ENCODE measurements at places on chromosomes 2 and 18. TPM values are rescaled to one million over a fixed set of nuclear protein-coding genes. Genes with fewer than 3 reads are reported as not detected.

DNA sequence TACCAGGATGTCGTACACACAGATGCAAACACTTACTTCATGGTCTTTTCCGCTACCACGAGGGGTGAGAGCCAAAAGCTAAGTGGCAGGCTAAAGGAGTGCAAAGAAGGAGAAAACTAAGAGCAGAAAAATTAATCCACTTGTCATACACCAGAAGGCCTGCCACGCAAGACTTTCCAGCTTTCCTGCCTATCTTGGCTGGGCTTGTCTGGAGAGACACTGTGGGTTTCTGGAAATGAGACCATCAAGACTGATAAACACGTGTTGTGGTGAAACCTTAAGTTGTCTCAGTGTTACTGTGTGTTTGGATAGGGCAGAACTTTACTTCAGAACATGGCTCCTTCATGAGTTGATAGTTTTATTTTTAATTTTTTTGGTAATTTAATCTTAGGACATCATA lies 175.6 kb downstream of the FMNL2 start:
- H3K4me3 ChIP-seq = no peak overlapping the region
- H3K27ac ChIP-seq = no peak overlapping the region
- no peaks in the 10 kb centered on the region for H3K36me3 ChIP-seq
- DNase-seq = no peak
- H3K27me3 ChIP-seq = no peaks in the 10 kb centered on the region

- DNase-seq = no peak
- H3K27ac ChIP-seq = no peak overlapping the region
- H3K4me1 ChIP-seq = no peaks in the 10 kb centered on the region
- H3K4me3 ChIP-seq = no peak overlapping the region
- no peaks in the 10 kb centered on the region for H3K27me3 ChIP-seq
These were observed 16.0 kb downstream of the LINC00305 start for GRCh38 chr18:64132871-64133270.

DNA sequence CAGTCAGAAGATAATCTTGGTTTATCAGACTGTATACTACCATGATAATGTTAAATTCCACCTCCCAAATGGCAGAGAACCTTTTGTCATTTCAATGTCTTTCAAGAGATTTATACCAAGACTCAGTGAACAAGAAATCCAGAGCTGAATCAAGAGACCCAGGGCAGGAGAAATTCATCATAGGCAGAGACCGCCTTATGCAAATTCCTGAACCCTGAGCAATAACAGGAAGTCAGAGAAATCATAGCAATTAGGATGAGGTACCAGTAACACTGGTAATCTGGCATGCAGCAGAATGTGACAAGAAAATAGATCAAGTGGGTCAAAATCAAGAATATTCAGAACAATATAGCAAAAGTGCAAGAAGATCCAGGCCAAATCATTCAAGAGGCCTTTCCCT lies 412.4 kb upstream of the LRATD1 start:
- no peaks in the 10 kb centered on the region for H3K36me3 ChIP-seq
- no peak overlapping the region for H3K4me3 ChIP-seq
- H3K27ac ChIP-seq = no peak overlapping the region
- no peaks in the 10 kb centered on the region for H3K4me1 ChIP-seq
- DNase-seq = no peak

GRCh38 chr18:74081966-74082741 lies 65.5 kb downstream of the FBXO15 start:
- H3K4me3 ChIP-seq = no peak overlapping the region
- H3K27ac ChIP-seq = no peak overlapping the region
- DNase-seq = no peak
- no peaks in the 10 kb centered on the region for H3K36me3 ChIP-seq

DNA sequence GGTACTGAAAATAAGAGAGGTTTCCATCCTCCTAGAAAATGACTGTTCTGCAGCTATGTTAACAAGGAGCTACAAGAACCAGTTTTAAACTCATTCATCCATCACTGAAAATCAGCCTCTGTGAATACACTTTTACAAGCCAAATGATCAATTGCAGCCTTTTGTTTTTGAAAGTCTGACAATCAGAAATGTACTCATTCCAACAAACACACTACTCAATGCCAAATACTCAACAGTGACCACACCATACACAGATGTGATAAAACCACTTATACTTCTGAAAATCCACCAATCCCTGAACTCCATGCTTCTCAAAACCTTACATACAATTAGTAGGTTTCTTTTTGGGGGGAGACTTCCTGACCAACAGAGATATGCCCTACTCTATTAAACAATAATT lies 663.9 kb upstream of the CHAC2 start:
- H3K36me3 ChIP-seq = no peaks in the 10 kb centered on the region
- peaks cover 4% of the 10 kb centered on the region for H3K4me1 ChIP-seq
- DNase-seq = no peak
- no peak overlapping the region for H3K4me3 ChIP-seq

- no peaks in the 10 kb centered on the region for H3K36me3 ChIP-seq
- no peak overlapping the region for H3K4me3 ChIP-seq
- no peak for DNase-seq
These were observed 105.8 kb upstream of the TTN start for GRCh38 chr2:178913049-178913441.

DNA sequence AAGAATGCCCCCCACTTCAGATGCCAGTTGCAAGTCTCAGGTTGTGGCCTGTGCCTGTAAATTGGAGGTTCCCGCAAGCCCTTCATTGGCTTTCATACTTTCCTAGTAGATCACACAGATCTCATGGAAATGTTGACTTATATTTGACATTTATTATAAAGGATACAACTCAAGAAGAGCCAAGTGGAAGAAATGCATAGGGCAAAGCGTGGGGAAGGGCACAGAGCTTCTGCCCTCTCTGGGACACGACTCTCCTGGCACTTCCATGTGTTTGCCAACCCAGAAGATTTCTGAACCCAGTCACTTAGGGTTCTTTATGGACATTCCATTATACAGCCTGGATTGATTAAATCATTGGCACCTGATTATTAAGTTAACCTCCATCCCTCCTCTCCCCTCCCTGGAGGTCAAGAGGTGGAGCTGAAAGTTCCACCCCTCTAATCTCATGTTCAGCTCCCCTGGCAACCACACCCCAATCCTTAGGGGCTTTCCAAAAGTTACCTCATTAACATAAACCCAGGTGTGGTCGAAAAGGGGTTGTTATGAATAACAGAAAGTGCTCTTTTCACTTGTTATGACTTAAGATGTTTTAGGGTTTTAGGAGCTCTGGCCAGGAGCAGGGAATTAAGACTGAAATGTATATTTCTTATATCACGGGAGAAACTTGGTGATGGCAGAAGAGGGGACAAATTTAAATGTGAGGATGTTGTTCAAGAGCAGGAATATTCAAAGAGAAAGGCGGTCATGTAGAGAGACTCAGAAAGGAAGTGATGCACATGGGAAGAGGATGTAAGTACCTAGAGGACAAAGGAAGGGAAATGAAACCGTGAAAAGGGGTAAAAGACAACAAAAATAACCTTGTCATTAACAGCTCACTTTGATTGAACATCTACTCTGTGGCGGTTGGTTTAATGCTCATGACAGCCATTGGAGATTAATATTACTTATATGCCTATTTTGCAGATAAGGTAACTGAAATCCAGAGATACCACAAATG lies 31.8 kb downstream of the SP100 start:
- no peak overlapping the region for H3K27ac ChIP-seq
- no peak overlapping the region for H3K4me3 ChIP-seq
- H3K36me3 ChIP-seq = peaks cover 38% of the 10 kb centered on the region
- H3K4me1 ChIP-seq = no peaks in the 10 kb centered on the region
- DNase-seq = no peak

DNA sequence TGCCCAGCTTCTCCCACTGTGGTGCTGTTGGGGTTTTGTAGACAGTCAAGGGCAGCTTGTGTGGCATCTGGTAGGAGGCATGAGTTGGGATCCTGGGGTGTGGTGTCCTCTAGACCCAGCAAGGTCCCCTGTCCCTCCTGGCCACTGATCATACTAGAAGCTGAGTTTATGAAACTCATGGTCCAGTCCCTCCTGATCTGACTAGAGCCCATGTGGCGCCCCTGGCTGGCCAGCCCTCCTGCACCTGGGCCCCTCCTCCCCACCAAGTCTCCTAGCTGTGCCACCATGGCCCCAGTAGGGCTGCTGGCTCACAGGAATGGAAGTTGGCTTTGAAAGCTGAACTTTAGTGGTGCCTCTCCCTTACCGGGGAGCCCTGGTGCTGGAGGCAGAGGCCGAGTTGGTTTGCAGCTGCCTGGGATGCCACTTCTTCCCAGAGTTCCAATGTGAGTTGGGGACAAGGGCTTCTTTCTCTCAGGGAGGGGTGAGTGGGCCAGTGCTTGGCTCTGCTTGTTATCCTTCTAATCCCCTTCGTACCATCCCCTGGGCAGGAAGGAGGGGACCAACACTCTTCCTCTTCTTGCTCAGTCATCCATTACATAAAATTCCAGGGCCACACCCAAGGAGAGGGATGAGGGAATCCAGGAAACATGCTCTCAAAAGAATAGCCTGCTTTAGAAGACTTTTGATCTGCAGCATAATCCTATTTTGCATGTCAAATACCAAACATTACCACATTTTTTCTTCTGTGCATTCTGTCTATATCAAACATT lies 37.5 kb upstream of the HAAO start:
- H3K4me1 ChIP-seq = peaks cover 16% of the 10 kb centered on the region
- H3K36me3 ChIP-seq = no peaks in the 10 kb centered on the region
- no peak for DNase-seq
- no peaks in the 10 kb centered on the region for H3K27me3 ChIP-seq

GRCh38 chr2:176096986-176097819 lies 2.4 kb upstream of the HOXD12 start:
- peaks cover 36% of the 10 kb centered on the region for H3K4me1 ChIP-seq
- H3K27ac ChIP-seq = no peak overlapping the region
- DNase-seq = peak; percentile 53

GRCh38 chr18:67514901-67515540 lies 1.5 kb downstream of the DSEL start:
- peaks cover 6% of the 10 kb centered on the region for H3K4me1 ChIP-seq

GRCh38 chr2:99878581-99879350 lies 263.6 kb downstream of the AFF3 start:
- DNase-seq = no peak
- H3K36me3 ChIP-seq = no peaks in the 10 kb centered on the region
- no peak overlapping the region for H3K27ac ChIP-seq
- H3K4me1 ChIP-seq = peaks cover 42% of the 10 kb centered on the region

- DNase-seq = peak; percentile 36
- no peaks in the 10 kb centered on the region for H3K36me3 ChIP-seq
- peaks cover 39% of the 10 kb centered on the region for H3K4me1 ChIP-seq
- H3K27ac ChIP-seq = no peak overlapping the region
- no peak overlapping the region for H3K4me3 ChIP-seq
These were observed 1.5 kb downstream of the KANSL3 start for GRCh38 chr2:96636551-96637171.

- H3K4me3 ChIP-seq = no peak overlapping the region
- no peak overlapping the region for H3K27ac ChIP-seq
- H3K4me1 ChIP-seq = no peaks in the 10 kb centered on the region
- DNase-seq = no peak
- H3K36me3 ChIP-seq = no peaks in the 10 kb centered on the region
- no peaks in the 10 kb centered on the region for H3K27me3 ChIP-seq
These were observed 29.8 kb downstream of the TMEM200C start for GRCh38 chr18:5865521-5865920.

GRCh38 chr2:240810621-240811020 lies 9.4 kb downstream of the KIF1A start:
- H3K27me3 ChIP-seq = no peaks in the 10 kb centered on the region
- no peaks in the 10 kb centered on the region for H3K4me1 ChIP-seq
- no peak for DNase-seq
- H3K4me3 ChIP-seq = no peak overlapping the region
- no peak overlapping the region for H3K27ac ChIP-seq
- H3K36me3 ChIP-seq = no peaks in the 10 kb centered on the region

GRCh38 chr2:215915441-215915840 lies 97.9 kb downstream of the MREG start:
- no peaks in the 10 kb centered on the region for H3K4me1 ChIP-seq
- no peak for DNase-seq
- no peak overlapping the region for H3K27ac ChIP-seq
- H3K4me3 ChIP-seq = no peak overlapping the region
- H3K36me3 ChIP-seq = no peaks in the 10 kb centered on the region

GRCh38 chr18:74493689-74494088 lies 2.5 kb upstream of the CNDP2 start:
- H3K27me3 ChIP-seq = no peaks in the 10 kb centered on the region
- H3K4me3 ChIP-seq = no peak overlapping the region
- DNase-seq = peak; percentile 48
- H3K36me3 ChIP-seq = no peaks in the 10 kb centered on the region
- peaks cover 17% of the 10 kb centered on the region for H3K4me1 ChIP-seq

GRCh38 chr2:221323513-221323912 lies 248.6 kb downstream of the EPHA4 start:
- H3K27me3 ChIP-seq = no peaks in the 10 kb centered on the region
- peaks cover 3% of the 10 kb centered on the region for H3K4me1 ChIP-seq
- DNase-seq = no peak

GRCh38 chr2:136486115-136486514 lies 279.2 kb upstream of the THSD7B start:
- no peak overlapping the region for H3K4me3 ChIP-seq
- no peaks in the 10 kb centered on the region for H3K36me3 ChIP-seq
- no peak overlapping the region for H3K27ac ChIP-seq
- H3K4me1 ChIP-seq = no peaks in the 10 kb centered on the region
- H3K27me3 ChIP-seq = no peaks in the 10 kb centered on the region

DNA sequence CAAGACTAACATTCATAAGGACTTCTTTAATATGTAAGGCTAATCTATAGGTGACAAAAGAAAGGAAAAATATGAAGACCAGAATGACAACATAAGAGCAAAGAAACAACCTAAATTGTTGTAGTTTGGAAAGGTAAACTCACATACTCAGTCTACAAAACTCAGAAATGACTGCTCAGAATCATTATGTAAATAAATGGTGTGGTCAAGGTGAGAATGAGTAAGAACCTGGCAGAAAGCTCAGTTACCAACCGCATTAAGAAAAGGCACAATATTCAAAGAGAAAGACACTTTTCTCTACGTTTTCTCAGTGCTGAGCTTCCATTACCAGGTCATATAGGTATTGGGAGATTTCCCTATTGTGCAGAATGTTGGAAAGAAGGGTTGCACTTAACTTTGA lies 15.8 kb downstream of the ATF2 start:
- H3K4me3 ChIP-seq = no peak overlapping the region
- peaks cover 14% of the 10 kb centered on the region for H3K4me1 ChIP-seq
- H3K27ac ChIP-seq = no peak overlapping the region
- H3K27me3 ChIP-seq = no peaks in the 10 kb centered on the region

DNA sequence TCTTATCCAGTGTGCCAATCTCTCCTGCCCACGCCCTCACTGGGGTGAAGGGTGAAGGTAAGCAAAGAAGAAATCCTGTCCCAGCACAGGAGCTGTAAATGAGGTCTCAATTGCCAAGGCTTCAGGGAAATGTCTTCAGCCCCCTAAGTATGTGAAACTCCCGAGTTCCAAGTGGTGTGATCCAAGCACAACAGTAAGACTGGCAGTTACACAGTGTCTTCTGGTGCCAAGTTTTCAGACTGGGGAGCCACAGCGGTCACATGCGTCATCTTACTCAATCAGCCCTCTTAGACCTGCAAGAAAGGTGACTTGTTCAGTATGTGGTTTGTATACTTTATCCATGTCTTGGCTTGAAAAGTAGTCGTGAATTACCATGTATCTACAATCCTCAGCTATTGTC lies 55.0 kb upstream of the SPRED2 start:
- H3K27me3 ChIP-seq = no peaks in the 10 kb centered on the region
- no peak for DNase-seq
- H3K4me3 ChIP-seq = no peak overlapping the region
- H3K36me3 ChIP-seq = no peaks in the 10 kb centered on the region
- H3K4me1 ChIP-seq = no peaks in the 10 kb centered on the region

GRCh38 chr2:174919947-174920595 lies 85.1 kb downstream of the CHN1 start:
- peaks cover 4% of the 10 kb centered on the region for H3K4me1 ChIP-seq
- no peak overlapping the region for H3K27ac ChIP-seq
- DNase-seq = no peak

The RAX gene
- not detected for total RNA-seq

The EHD3 gene
- 6.4 TPM for total RNA-seq

The VSNL1 gene
- 0.33 TPM for total RNA-seq

The SERPINB10 gene
- total RNA-seq = not detected

The PLEK gene
- 4.0 TPM for total RNA-seq
